Stimulated activated CD8-positive, alpha-beta memory T cell treated with anti-CD3 and anti-CD28 coated beads, Interleukin-7, amount 100 ng/mL, for 1 hour (primary cell): ENCODE measurements at places on chromosomes 3 and 15.

DNA sequence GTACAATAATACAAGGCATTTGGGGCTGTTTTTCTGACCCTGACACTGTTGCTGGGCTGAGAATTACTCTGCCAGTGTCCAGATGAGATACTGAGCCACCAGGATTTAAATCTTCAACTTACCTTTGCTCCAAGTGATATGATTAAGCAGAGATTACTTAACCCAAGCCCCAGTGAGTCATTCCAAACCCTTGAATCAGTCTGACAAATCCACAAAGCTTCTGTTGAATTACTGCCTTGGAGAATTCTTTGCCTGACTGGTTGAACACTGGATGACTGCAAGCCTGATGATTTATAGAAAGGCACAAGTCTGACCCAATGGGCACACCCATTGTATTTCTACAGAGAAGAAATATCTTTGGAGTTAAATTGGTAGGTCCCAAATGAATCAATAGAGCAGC, 88.2 kb upstream of the TSC22D2 start:
- DNase-seq = no peak

DNA sequence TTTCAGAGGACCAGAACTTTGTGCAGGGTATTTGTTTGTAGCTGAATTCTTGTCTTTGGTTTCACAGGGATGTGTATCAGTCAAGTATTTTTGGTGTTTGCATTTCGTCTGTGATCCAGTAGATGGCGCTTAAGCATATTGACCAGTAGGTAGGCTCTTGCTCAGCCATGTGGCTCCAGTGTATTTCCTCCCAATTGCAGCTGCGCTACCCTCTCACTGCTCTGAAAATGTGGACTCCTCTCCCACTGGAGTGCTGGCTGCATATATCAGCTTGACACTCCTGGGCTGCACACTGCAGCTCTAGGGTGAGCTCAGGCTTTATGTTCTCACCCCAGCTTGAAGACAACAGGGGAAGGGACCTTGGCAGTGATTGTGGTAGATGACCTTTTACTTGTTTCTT, 1264.3 kb upstream of the ALCAM start:
- DNase-seq = no peak

- no peak for DNase-seq
Observed at GRCh38 chr15:84656972-84657371, 1.0 kb downstream of the NMB start.

- no peak for DNase-seq
Observed at GRCh38 chr15:51561271-51561670, 61.3 kb downstream of the DMXL2 start.

- no peak for DNase-seq
Observed at GRCh38 chr3:100745617-100746016, 36.3 kb downstream of the TFG start.

DNA sequence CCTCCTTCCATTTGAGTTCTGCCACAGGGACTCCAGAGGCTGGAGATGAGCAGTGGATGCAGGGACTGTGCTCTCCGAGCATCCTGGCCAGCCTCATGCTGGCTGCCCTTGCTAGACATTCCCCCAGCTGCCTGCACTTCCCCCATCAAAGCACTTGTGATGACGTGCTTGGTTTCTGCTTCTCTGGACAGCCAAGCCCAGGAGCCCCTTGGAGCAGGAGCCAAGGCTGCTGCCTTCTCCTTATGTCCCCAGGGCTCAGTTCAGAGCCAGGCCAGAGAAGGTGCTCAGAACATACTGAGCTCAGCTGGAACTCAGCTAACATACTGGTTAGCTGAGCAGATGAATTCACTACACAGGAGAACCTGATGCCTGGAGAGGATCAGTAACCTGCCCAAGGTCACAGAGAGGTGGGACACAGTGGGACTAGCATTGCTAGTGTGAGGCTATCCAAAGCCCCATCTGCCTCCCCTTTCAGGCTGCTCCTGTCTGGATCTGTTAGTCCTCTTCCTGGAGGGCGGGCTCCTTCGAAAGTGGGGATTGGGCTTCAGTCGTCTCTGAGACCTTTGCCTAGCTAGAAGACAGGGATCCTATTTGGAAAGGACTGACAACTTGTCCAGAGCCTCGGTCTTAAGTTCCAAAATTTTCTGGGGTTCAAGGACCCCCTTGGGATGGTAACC, 4.3 kb downstream of the PCBP4 start:
- DNase-seq = no peak

DNA sequence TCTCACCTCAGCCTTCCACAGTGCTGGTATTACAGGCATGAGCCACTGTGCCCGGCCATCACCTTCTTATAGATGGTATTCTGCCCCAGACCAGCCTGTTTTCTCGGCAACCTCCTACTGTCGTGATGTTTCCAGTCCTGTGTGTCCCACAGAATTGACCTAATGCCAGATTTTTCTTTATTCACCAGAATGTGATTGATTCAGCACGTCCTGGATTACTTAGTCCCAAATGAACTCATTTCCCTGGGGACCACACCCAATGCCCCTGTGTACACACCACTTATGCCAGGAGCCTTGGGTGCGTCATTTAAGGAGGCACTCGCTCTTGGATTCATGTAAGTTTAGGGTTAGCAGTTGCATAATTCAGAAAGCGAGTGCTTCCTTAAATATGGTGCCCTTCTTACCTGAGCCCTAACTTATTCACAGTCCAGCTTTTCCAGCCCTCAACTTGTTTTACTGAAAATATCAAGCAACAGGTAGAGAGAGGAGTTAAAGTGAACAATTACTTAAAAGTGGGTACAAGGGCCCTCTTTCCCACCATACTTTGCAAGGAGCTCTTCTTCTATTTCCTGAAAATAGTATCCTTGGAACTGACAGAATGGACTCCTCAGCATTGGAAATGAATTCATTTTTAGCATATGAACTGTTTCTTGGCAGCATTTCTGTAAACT, 64.6 kb upstream of the UBE2E1 start:
- DNase-seq = no peak

- DNase-seq = no peak
Observed at GRCh38 chr3:126103121-126104027, 19.4 kb upstream of the SLC41A3 start.

- no peak for DNase-seq
Observed at GRCh38 chr3:38689774-38690173, 40.3 kb upstream of the SCN5A start.
